ENCODE measurements at places on chromosomes 5 and 9.
A peak's percentile ranks its signal among the peaks of the same experiment; 100 is the strongest.

DNA sequence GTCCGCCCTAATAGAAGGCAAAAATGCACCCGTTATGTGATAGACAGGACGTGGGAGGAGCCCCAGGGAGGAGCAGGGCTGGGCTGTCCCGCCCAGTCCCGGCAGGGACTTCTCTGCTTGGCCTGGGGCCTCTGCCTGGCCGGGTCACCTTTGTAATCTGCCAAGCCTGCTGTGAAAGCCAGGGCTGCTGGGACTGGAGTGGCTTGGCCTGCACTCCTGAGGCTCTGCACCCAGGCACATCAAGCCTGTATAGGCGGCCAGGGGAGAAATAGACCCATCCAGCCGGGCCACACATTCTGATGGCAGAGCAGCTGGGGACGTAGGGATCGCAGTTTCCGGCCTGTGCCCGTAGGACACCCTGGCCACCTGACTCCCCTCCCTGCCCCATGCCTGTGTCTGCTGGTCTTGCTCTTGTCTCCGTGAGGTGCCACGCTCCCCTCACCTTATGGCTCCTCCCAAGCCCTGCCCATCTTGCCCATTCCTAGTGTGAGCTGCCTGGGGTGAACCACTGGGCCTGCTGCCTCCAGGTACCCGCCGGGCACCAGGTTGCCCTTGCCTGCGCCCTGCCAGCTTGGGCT, 28.1 kb downstream of the DYNC2I2 start:
- no peak for DNase-seq

DNA sequence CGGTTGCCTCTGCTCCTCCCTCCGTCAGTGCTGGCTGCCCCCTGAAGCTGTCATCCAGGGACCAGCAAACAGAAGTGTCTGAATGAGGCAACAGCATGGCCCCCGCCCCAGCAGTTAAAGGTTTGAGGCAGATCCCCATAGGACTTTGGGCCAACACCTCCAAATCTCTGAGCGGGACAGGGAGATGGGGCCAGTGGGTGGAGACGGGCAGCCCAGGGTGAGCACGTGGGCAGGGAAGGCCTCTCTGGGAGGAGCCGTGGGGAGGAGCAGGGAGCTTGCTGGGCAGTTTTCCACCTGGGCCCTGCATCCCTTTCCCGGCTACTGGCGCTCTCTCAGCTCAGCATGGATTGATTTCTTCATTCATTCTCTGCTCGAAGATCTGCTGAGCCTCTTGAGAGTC, 39.1 kb upstream of the NOTCH1 start:
- DNase-seq = no peak

DNA sequence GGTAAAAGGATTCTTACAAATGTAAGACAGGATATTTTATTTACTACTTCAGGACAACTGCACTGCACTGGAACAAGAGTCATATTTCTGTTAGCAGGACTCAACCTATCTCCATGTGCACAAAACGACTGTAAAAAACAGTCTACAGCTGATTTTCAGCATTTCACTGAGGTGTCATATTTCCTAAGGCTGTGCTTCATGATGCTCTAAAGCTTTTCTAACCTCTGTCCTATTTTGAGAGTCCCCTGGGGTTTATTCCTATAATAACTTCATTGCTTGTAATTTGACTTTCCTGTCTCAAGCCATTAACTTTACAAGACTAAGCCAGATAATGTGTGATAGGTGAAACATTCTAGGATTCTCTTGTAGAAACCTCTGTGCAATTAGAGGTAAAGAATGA, 472.3 kb downstream of the HINT1 start:
- DNase-seq = no peak

DNA sequence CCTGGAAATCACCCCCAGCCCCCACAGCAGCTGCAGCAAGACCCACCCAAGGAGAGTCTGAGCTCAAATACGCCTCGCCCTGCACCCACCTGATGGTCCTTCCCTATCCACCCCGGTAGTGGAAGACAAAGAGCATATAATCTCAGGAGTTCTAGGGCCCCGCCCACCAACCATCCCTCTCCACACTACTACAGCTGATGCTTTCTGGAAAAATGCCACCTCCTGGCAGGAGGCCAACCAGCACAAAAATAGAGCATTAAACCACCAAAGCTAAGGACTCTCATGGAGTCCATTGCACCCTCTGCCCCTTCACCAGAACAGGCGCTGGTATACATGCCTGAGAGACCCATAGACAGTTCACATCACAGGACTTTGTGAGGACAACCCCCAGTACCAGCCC, 22.5 kb upstream of the NIPSNAP3A start:
- DNase-seq = no peak

GRCh38 chr5:118863345-118863744, 125.0 kb downstream of the DTWD2 start:
- DNase-seq = no peak

DNA sequence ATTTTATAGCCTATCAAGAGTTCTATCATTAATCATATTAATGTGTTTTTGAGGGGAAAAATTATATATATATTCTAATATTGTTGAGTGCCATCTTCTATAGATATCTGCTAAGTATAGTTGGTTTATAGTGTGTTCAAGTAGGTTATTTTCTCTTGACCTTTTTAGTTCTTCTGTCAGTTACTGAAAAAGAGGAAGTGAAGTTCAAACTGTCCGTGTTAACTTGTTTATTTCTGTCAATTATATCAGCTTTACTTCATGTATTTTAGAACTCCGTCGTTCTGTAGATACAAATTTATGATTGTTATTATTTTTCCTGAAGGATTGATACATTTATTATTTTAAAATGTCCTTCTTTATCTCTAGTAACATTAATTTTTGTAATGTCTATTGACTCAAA, 1209.1 kb downstream of the CDH12 start:
- DNase-seq = no peak

DNA sequence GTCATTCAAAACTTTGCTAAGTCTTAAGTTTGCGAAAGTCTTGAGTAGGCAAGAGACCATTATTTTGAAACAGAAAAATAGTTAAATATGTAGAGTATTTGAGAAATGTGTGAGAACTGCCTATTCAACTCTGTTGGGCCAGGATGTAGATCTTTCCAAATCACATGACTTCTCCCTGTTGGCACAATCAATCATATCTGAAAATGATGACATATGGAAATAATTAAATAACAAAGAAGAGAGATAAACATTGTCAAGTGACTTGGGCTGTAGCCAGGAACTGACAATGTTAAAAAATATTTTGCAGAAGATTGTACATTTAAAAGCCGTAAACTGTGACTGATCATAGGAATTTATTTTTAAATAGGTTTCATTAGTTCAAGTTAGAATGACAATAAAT, 104.6 kb upstream of the IL6ST start:
- no peak for DNase-seq

- DNase-seq = no peak
These were observed 758.5 kb upstream of the EDIL3 start for GRCh38 chr5:85143138-85143537.

GRCh38 chr5:652773-653350, 40.3 kb downstream of the TPPP start:
- no peak for DNase-seq

DNA sequence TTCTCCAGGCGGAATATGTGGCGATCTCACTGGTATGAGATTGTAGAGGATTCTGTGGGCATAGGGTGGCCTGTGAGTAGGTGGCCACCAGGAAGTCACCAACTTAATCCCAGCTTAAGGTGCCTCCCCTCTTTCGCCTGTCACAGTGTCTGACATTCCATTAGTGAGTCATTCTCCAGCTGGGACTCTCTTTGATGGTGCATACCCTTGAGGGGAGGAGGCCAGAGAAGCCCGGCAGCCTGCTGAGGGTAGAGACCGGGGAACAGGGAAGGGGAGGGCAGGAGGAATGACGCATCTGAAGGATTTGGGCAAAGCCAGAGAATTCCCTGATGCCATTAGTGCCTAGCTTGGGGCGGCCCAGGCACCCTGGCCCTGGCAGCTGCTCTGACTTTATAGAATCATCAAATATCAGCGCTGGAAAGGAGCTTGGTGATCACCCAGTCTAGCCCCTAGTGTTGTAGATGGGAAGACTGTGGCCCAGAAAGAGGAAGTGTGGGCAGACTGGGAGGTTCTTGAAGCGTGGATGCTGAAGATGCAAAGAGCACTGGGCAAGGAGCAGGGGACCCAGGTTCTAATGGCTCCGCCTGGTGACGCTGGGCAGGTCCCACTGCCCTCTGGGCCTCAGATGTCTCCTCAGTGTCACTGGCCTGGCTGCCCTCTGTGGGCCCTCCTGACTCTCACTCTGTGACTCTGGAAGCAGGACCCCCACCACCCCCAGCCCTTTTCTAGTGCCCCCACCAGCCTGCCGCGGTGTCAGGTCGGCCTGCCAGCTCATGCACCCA, 41.4 kb downstream of the DAB2IP start:
- DNase-seq = no peak

DNA sequence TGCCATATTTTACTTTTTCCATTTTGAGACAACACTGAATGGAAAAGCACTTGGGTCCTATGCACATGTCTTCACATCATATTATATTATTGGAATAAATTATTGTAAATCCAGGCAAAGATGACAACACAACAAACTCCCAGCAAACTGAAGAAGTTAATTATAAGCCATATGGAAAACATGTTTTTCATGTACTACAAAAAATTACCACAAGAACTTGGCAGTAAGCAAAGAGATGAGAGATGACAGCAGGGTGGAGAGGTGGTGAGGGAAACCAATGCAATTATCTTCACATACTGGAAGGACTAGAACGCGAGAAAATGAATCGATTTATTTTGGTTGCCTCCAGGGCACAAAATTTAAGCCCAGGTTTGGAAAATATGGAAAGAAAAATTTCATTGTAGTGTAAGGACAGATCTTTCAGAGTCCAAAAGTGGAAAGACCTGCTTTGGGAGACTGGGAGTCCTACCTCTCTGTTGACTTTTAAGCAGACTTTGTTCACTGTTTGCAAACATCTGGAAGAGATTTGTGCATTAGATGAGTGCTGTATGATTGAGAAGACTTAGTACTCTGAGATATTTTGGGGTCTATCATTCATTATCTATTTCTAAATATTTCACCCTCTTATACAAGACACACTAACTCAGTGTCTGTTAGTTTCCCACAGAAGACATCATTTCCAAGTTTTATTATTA, 138.0 kb downstream of the TMEM232 start:
- no peak for DNase-seq

GRCh38 chr5:104355350-104355749, 792.8 kb upstream of the NUDT12 start:
- DNase-seq = no peak

- no peak for DNase-seq
These were observed 255.0 kb downstream of the EFNA5 start for GRCh38 chr5:107415762-107416161.

DNA sequence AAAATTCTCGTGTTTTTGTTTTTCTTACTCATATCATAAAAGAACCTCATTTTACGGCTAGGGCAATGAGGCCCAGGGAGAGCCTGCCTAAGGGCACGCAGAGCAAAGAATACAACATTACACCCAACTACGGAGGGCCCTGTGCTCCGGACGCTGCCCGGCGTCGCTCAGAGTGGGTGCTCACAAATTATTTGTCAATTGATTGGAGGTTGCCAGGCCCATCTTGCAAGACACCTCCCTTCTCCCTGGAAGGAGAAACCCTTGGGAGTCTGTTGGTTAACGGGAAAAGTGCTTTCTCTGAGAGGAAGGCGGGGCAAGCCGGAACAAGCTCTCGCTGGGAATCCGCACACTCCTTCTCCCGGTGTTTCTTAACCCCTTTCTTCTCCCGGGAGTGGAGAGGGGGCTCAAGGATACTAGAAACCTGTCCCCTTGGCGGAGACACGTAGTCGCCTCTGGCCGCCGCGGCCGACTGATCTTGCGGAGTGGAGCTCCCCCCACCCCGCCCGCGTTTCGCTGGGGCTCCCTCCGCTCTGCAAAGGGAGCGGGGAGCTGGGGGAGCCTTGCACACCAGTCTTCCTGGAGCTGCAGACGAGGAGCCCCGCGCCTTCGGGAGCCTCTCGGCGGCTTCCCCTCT, 599.3 kb upstream of the SGCD start:
- DNase-seq = no peak

DNA sequence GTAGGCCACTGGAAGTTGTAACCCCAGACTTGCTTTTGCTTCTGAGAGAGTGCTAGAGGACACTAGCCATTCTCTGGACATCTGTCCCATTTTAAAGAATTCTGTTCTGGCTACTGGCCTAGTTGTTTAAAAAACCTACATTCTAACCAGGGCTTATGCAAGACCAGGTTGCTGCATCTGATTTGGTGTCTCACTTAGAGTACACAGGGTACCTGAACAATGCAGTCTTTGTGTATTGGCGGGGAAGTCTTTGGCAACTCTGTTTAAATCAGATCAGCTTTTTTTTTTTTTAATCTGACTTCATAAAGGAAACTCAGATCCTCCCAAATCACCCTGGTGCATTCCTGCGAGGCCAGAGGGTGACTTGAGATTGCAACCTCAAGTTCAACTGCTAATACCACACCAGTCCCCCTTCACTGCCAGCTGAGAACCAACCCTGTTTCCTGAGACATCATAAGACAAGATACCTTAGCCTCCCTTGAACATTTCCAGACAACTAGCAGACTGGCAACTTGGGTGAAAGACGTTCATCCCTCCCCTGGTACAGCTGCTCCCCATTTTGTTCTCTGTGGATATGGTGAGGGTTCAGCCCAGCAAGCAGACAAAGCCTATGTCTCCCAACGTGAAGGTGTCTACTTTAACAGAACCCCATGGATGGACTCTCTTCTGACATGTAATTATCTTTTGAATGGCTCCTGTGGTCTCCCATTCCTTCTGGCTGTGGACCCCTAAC, 27.0 kb downstream of the SKP1 start:
- DNase-seq = no peak

DNA sequence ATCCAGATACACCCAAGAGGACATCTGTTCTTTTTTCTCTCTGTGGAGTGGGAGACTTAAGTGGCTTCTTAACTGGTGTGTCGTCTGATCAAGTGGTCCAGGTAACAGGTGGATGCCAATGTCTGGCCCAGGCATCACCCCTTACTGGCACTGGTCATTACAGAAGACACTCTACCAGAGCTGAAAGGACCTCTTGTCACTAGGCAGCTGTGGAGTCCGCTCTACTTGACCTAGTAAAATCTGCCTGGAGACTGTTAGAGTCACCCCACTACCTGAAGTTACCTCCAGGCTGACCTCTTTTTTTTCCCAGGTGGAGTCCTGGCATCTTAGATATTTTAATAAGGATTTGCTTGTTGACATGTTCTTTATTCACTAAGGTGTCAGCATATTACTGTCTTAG, 22.5 kb downstream of the FXN start:
- no peak for DNase-seq

- DNase-seq = peak; percentile 7
These were observed 37.3 kb downstream of the SEC61B start for GRCh38 chr9:99259231-99259918.

GRCh38 chr9:127078988-127079387, 43.4 kb downstream of the ANGPTL2 start:
- DNase-seq = no peak

- no peak for DNase-seq
These were observed 4.0 kb downstream of the ETF1 start for GRCh38 chr5:138538943-138539627.

- peak; percentile 40 for DNase-seq
These were observed 20.0 kb upstream of the RUFY1 start for GRCh38 chr5:179530069-179530998.
